ENCODE measurements at places on chromosomes 11 and 22.

DNA sequence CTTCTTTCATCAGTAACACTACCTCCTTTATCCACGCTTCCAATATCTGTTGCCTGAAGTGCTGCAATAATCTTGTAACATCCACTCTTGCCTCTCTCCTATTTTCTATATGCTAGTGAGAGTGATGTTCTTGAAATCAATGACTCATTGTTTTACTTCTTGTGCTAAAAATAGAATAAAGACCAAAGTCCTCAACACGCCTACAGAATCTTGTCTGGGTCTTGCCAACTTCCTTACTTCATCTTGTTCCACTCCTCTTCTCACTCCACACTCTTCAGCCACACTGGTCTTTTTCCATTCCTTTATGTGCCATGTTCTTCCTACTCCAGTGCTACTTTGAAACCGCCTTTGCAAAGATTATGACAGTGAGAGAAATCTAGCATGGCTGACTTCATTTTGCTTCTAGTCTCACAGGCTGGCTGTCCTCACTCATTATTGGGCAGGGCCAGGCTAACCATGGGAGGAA, 136.4 kb downstream of the CCDC81 start:
- DNase-seq: no peak

DNA sequence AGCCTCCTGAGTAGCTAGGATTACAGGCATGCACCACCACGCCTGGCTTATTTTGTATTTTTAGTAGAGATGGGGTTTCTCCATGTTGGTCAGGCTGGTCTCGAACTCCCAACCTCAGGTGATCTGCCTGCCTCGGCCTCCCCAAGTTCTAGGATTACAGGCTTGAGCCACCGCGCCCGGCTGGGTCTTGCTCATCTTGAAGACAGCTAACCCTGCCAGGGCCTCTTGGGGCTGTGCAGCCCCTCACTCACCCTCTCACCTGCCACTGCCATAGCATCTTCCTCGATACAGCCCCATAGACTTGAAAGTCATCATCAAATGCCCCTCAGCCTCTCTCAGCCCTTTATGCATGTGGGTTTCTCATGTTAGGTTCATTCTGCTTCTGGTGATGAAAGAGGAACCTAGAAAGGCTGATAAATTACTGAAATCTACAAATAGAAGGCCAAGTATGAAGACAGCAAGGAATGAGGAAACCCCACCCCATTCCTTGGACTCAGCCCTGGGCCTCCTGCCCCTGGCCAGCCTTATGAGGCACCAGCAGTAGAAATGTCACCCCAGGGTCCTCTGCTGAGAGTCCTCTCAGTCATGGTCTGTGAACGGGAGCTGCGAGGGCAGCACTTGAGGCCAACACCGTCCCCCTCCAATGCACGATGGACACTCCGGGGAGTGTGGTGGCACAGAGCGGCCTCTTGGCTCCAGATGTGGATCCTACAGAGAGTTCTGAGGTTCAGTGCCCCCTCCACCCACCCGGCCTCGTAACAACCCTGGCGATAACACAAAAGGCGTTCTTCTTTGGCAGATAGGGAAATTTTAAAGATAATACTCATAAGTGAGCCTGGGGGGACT, 24.8 kb downstream of the SCGB1A1 start:
- DNase-seq: no peak

DNA sequence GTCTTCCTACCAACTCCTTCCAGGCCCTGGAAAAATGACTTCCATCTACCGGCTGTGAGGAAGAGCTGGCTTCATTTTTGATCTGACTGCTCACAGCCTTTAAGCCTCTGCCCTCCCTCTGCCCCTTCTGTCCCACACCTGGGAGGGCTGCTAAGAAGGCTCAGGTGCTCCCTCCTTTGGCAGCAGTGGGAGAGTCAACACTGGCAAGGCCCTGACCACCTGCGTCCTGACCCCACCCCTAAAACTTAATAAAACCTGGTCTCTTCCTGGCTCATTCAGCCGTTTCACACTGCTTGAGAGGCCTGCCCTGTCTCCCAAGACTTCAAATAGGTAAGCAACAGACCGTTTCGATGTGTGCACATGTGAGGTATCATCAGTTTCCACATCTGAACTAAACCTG, 52.1 kb upstream of the NFRKB start:
- no peak for DNase-seq

GRCh38 chr11:16225623-16226022, 130.7 kb downstream of the SOX6 start:
- no peak for DNase-seq

DNA sequence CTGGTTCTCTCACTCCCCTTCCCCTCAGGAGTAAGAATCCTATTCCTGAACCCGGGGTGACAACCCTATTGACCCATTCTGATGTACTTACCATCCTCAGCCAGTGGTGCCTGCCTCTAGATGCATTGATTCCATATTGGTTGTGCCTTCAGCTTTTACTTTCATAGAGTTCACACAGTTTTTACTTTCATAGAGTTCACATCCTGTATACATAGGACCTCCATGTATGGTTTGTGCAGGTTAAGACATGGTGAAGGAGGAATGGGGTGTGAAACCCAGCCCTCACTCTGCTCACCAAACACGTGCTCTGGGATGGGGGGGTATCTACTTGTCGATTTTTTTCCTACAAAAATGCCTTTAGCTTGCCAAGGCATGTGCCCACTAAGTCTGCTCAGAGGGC, 105.6 kb upstream of the TBCEL start:
- no peak for DNase-seq

GRCh38 chr11:94134651-94135512, 6.2 kb downstream of the PANX1 start:
- no peak for DNase-seq

DNA sequence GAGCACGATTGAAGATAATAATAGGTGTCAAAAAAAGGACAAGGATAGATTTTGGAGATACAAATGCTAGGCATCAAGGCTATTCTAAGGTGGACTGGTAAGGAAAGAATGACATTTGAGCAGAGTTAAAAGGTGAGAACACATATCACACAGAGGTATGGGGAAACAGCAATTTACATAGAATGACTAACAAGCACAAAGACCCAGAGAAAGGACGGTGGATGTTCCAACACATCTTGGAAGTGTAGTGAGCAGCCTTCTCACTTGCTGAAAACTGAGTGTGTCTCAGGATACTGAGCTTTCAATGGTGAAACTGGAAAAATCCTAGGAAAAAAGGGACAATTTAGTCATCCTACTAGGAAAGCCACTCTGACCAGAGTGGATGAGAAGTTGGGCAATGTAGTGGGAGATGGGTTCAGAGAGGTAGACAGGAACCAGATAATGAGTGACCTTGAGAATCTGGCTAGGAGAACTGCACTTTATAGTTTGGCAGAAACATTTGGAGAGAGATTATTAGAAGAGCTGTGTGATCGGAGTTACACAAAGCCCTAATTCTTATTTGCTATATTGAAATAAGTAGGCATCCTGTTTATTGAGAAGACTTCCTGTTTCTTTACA, 706.0 kb downstream of the KCNA4 start:
- no peak for DNase-seq

Measured in forelimb muscle (tissue), 1 donor.